ENCODE measurements at places on chromosomes 7 and 10.

DNA sequence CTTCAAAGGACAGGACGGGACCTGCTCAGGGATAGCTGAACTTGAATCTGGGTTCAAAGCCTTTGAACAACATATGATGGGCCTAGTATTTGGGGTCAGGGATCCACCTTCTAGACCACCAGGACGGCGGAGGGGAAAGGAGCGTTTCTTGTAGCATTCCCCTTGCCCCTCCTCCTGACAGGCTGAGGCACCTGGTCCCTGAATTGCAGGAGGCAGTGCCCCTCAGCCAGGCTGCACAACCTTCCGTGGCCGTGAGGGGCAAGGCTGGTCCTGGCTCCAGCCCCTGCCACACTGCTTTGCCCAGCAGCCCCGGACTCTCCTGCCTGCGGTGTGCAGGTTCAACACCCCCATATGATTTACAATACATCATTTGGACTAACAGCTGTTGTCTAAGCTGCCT lies 58.1 kb downstream of the INSIG1 start:
- DNase-seq, result no peak

DNA sequence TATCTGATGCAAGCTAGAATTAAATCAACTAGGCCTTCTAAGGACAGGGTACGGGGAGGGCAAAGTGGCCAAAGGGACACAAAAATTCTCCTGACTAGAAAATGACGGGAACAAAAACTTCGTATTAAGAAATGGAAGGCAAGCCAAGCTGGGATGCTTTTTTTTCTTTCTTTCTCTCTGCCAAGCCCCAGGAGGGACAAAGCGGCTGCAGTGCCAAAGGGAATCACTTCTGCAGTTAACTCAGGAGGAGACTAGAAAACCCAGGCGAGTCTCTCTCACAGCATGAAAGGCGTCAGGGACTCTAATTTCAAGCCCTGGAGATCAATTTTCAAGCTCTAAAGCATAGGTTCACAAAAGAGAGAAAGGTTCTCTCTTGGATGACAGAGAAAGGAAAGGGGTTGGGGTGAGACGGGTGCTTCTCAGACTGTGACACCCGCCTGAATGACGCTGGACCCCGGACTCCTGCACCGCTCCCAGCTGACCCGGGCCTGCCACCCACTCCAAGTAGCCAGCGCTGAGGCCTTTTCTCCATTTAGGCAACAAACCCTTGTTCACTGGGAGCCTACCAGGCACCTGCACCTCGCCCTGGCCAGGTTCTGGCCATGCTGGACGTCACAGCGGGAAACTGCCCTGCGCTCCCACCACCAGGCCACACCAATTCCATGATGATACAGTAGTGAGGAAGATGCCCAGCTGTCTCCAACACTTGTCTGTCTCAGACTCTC lies 56.5 kb downstream of the KIAA1549 start:
- DNase-seq, result no peak

DNA sequence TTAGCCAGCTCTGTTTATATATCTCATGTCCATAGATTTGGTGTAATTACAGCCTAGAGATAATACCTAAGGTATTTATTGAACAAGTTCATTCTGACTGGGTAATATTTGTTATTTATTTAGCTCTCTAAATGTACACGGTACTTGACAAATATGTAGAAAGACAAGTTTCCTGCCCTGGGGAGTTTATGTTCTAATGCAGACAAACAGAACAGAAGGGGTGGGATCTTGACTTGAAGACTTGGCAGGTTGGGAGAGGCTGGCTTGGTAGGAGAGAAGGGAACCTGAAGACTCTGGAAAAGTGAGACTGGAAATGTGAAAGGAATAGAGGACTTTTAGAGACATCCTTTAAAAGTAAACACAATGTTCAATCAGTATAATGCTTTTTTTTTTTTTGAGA lies 97.7 kb upstream of the CDK6 start:
- no peak for DNase-seq

DNA sequence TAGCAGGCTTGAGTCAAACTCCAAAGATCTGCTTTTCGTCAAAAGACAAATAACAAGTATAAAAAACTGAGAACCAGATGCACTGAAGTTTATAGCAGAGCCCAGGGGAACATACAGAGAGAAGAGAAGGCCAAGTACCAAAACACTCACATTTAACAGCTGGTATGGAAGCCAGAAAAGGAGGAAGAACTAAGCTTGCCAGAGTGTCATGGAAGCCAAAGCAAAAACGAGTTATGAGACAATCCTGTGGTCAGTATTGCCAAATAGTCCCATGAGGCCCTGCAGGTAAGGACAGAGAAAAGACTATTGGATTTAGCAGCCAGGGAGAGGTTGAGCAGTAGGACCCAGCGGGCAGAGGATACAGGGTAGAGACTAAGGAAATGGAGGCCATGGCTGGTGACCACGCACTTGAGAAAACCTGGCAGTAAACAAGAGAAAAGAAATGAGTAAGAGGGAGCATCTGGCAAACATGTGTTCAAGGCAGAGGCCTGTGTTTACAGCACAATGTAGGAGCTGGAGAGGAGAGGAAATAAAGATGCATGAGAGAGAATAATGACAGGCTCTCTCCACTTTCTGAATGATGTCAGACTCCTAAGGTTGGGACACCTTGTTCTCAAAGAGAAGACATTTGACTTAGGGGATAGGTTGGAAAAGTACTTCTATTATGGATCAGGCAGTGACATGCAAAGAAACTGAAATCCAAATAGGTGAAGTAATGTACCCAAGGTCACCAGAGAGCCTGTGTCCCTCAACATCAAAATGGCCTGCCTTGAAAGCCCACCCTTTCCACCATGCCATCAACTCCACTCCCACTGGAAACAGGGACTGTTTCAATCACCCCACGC lies 9.1 kb downstream of the CREB3L2 start:
- peak; percentile 99 for DNase-seq

- no peak for DNase-seq
These were observed 11.4 kb upstream of the RBM20 start for GRCh38 chr10:110632591-110633215.

GRCh38 chr7:75657866-75658265 lies 80.9 kb downstream of the HIP1 start:
- no peak for DNase-seq

- DNase-seq, result no peak
These were observed 164.6 kb upstream of the KCTD7 start for GRCh38 chr7:66464059-66464458.

GRCh38 chr10:93598157-93598556 lies 2.9 kb downstream of the RBP4 start:
- no peak for DNase-seq

DNA sequence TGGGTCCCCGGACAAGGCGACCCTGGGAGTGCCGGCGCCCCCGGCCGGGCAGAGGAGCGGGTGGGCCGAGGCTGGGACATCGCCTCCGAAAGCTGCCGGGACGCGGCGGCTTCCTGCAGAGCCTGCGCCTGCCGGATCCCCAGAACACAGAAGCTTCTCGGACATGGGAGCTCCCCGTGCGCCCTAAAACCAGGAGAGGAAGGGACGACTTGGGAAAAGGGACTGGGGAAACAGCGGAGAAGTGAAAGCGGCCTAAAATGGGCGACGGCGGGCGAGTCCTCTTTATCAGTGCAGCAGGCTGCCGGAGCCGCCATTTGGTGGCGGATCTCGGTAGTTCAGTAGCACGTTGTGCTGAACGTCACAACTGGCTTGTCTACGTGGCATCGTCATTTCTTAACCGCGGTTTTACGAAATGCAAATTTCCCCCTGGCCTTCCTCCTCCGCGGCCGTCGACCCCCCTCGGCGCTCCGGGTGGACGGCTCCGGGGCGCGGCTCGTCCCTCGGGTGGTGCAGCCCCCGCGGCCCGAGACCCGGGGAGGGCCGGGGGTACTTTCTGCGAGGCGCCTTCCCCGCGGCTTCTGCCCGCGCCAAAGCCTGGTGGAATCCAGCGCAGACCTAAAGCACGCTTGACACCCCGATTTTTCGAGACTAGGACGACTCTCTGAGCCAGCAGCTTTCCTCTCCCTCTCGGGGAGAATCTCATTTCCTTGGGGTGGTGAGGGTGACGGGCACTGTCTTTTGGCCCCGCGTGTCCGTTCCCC lies 9.9 kb upstream of the SPAG6 start:
- DNase-seq, result no peak

DNA sequence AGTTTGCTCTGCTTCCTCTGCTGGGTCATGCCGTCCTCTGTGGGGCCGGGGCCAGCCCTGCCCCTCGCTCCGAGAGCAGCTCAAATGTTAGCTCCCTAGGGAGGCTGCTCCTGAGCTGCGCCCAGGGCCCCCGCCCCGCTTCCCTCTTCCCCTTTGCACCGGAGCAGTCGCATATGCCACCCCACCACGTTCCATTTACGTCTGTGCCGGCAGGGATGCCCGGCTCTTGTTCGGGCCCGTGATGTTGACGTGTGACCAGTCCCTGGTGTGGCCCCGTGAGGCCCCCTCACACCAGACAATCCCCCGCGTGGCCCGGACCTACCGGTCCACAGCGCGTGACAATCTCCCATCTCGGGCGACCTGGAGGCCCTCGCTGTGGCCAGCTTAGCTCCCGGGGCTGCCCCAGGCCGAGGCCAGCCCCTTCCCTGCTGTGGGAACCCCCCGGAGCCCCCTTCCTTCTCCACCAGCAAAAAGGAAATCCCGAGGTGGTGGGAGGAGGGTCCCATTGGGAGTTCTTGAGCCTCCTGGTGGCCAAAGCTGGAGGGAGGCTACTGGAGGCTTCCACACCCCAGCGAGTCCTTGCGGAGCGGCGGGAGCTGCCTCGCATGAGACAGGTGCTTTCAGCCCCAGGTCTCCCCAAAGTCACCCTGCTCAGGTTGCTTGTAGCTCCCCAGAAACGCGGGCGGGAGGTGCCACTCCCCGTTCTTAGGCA lies 15.2 kb downstream of the FAM20C start:
- DNase-seq, result no peak

DNA sequence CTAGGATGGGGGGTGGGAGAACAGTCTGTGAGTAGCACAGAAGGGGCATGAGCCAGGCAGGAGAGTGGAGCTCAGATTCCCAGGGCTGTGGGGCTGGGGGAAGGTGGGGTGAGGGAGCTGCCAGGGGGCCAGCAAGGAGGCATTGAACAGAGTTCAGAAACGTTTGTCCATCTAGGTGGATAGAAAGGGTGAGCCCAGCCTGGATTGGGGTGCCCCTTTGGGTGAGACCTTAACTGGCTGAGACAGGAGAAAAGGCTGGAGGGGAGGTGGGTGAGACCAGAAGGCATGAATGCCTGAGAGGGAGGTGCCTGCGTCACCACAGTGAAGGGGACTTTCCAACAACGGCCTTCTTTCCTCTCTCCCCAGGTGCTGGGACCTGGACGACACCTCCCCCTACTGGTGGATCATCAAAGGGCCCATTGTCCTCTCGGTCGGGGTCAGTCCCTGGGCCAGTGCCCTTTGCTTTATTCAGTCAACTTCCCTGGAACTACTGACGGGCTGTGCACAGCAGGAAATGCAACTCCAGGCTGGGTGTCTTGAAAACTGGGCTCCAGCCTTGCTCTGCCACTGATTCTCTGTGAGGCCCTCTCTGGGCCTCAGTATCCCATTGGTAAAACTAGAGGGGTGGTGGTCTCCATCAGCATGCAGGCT lies 11.0 kb downstream of the GHRHR start:
- DNase-seq, result no peak

- DNase-seq, result no peak
These were observed 126.5 kb upstream of the IGFBP3 start for GRCh38 chr7:46047581-46047980.

DNA sequence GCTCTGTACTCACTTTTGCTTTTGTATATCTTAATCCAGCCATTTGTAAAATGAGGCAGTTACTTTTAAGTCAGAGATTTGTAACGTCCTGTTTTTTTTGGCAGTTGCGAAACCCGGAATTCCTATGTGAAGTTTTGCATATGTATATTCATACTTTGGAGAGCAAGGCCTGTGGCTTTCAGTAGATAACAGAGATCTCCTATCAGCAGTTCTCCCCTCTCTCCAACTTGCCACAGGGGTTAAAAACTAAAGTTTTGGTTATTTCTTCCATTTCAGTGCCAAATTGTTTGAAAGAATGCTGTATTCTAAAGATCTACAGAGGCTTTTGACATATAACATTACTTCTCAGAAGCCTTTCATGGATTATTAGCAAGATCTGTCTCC lies 102.4 kb downstream of the EXOC4 start:
- no peak for DNase-seq
